Right lung (tissue), 10 donors: ENCODE measurements at places on chromosomes 16 and 17. TPM values are rescaled to one million over a fixed set of nuclear protein-coding genes. Genes with fewer than 3 reads are reported as not detected.
A peak's percentile ranks its signal among the peaks of the same experiment; 100 is the strongest.

Gene MRPL28
- polyA plus RNA-seq = 48.7 TPM

Gene ST6GALNAC2
- 6.2 TPM for polyA plus RNA-seq

Gene CX3CL1
- polyA plus RNA-seq = 9.5 TPM

Gene ZNF423
- polyA plus RNA-seq = 29.4 TPM

Gene ASGR1
- 7.2 TPM for polyA plus RNA-seq

Gene CLEC18C
- 0.46 TPM for polyA plus RNA-seq

GRCh38 chr16:30741461-30741914 lies 6.7 kb upstream of the PHKG2 start:
- DNase-seq = no peak

DNA sequence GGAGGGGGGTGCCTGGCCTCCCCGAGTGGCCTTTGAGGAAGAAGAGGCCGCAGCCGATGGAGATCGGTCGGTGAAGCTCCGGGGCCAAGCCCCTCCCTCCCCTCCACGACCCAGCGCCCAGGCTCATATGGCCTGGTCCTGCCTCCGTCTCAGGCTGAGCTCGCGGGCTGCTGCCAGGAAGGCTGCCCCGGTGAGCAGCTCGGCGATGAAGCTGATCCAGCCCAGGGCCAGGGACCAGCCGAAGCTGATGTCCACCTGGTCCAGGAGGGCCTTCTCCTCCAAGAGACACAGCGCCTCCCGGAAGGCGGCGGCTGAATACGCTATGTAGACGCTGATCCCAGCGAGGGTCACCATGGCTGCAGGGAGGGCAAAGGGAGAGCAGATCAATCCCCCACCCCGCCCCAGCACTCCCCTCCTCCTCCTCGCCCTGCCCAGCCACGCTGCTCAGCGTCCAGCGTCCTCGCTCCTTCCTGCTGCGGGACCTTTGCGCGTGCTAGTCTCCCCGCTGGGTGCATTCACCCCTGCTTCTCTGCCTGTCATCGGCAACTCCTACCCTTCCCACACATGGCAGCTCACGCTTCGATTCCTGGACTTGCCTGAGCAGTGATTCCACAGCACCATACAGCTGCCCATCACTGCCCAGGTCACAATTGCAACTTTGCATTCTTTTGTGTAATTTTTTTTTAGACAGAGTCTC lies 20.5 kb downstream of the TMEM114 start:
- DNase-seq = no peak

DNA sequence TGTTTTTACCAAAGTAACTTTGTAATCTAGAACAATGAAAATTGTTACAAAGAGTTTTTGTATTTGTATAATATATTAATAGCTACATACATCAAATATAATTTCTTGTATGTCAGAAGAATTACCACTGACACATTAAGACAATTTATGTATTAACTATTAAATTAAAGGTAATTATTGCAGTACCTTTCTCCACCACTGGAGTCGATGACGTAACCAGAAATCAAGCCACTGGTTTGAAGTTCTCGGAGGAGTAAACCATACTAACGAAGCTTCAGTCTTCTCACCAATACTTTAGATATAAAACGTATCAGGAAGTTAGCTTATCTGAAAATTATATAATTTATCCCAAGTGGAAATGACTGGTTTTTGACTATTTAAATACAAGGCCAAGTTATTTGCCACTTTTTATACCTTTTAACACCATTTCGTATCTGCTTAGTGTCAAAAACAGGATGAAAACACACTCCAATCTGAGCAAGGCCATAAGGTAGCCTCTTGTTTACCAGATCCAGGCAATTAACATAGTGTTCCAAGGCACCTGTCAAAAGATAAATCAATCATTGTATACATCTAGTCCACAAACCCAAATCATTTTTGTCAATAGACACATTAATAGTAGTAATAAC lies 4.3 kb downstream of the POLG2 start:
- DNase-seq = no peak

- DNase-seq = no peak
Measured at GRCh38 chr17:21249086-21249795, 4.0 kb downstream of the NATD1 start.

- peak; percentile 83 for DNase-seq
Measured at GRCh38 chr17:43907425-43907981, at the start of gene MPP2. Gene MPP2 (minus strand): TSS chr17:43907536. CDS start chr17:43904460, 3,076 bp downstream.

GRCh38 chr16:86714166-86714565 lies 135.8 kb downstream of the FOXL1 start:
- DNase-seq = no peak

GRCh38 chr17:57626520-57627210 lies 118.4 kb downstream of the CCDC182 start:
- DNase-seq = no peak

DNA sequence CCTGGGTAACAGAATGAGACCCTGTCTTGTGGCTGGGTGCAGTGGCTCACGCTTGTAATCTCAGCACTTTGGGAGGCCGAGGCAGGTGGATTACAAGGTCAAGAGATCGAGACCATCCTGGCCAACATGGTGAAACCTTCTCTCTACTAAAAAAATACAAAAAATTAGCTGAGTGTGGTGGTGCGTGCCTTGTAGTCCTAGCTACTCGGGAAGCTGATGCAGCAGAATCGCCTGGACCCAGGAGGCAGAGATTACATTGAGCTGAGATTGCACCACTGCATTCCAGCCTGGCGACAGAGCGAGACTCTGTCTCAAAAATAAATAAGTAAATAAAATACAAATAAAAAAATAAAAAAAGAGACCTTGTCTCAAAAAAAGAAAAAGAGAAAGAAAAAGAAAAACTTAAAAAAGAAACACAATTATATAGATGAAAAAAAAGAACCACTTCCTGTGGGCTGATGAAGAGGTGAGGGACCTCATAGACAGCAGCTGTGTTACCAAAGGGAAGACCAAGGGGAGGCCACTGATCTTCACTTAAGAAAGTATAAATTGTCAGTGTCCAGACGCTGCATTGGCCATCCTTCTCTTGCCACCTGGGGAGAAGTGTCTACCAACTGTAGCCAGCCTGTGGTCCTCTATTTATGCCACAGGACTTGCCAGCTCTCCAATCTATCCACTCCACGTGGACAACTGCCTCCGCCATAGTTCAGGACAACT lies 24.4 kb upstream of the SMG1 start:
- no peak for DNase-seq

DNA sequence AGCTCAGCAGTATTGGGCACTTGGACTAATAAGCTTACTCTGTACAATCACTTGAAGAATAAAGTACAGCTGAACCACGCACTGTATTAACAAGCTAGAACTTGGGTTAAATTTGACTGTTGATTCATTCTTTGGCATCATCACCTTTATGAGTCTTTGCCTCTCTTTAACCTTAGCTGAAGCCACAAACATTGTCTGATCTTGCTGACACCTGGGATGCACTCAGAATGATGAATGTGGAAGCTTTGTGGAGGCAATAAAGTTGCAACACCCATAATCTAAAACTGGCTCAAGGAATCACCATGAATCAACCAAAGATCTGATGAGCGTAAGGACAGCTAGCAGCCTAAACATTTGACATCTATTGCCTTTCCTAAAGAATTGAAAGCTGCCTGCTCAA lies 590.6 kb upstream of the SOX9 start:
- DNase-seq = no peak

- DNase-seq = no peak
Measured at GRCh38 chr17:64065161-64065560, 44.7 kb upstream of the ICAM2 start.

GRCh38 chr17:37327341-37328090 lies 48.3 kb upstream of the C17orf78 start:
- no peak for DNase-seq

DNA sequence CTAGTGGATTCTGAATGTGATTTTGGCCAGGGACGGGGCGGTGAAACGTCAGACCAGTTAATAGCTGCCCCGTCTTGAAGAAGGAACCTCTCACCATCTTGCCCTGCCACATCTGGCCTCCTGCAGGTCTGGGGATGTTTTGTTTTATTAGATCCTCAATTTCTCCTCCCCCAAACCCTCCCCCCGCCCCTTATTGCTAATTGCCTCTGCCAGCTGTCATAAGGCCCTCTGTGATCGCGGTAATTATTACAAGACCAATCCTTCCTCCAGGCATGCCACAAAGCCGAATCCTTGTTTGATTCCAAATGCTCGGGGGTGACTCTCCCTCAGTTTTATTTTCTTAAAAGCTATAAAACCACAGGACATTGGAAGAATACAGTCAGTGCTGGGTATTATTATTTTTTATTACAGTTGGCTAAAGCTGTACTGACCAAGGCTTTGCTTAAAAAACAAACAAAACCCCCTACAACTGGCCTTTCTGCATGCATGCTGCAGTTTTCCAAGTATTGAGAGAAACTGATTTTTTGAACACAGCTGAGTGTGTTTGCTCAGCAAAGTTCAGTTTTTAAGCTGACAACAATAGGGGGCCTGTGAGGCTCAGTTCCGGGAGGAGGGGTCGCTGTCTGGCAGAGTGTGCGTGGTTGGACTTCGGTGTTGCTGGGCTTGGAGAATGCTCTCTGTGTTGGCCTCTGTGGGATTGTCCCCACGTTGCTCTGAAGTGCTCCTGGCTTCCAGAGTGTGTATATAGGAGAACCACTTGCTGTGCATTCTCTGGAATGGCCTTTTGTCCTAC lies 1.7 kb downstream of the KSR1 start:
- peak; percentile 35 for DNase-seq

DNA sequence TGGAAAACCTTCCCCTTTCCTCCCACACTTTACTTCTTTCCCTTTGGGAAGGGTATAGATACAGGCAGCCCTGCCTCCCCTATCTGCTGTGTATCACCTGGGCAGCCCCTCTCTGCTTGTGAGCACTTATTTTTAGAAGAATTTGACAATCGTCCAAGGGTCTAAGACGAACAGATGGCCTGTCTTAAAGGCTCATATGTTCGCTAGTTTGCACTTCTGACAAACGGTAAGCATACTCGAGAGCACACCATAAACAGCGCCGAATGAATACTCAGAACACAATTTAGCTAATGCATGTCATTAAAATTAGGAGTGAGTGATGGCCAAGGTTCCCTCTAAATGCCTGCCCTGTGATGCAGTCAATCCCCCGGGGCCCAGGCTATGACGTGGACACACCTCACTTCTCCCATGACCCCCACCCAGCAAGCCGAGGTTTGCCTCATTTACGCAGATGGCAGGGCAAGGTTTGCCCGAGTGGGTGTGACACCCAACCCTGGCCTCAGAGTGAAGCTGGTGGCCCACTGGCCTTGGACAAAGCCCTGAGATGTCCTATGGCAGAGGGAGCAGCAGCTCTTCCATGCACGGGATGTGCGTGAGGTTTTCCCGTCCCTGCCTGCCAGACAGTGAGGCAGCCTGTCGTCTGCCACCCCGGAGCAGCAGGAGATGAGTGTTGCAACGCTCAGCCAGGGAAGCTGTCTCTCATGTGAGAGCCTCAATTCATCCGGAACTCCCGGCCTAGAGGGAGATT lies 125.2 kb downstream of the C16orf78 start:
- no peak for DNase-seq

DNA sequence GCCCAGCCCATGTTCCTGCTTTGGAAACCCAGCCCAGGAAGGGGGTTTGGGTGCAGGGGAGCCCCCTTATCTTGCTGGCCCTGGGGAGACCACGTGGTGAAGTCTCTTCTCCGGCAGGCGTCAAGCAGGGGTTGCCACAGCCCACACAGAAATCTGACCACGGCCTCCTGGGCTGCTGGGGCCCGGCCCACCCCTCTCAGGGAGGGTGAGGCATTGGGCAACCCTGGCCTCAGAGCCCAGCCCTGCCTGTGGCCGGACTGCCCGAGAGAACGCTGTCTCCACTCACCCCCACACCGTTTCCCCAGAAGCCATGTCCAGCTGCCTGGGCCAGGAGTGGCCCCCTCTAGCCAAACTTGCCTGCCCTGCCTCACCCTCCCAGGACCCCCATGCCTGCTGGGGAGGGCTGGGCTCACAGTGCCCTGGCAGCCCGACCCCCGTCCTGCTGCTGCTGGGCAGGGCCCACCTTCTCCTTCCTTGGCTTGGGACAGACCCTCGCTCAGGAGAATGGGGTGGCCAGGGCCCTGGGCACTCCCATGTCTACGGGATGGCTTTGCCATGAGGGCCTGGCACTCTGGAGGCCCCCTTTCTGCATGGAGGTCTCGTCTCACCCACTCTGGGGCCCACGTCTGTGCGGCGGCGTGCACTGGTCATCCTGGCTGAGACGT lies 6.7 kb downstream of the RPUSD1 start:
- DNase-seq = no peak

GRCh38 chr16:10121897-10122425 lies 60.3 kb downstream of the GRIN2A start:
- no peak for DNase-seq

DNA sequence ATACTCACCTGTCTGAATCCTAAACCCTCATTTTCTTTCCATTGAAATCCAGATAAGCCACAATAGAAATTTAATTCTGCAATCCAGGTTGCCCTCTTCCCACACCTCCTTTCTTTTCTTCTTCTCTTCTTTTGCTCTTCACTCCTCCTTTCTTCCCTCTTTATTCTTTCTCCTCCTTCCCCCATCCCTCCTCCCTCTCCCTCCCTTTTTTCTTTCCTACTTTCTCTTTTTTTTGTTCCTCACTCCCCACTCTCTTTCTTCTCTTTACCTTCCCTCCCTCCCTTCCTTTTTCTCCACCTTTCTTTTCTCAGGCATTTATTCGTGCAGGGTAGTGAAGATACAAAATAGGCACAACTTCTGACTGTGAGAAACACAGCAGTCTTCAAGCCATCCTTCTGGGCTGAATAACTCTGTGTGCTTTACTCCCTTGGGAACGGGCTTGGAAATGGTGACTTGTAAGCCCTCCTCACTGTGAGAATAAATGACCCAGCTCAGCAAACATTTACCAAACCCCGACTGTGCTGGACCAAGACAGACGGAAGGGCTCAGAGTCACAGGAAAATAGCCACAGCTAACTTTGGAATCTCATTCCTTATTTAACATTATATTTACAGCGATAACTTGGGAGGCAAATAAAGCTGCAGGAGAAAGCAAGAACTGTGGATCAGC lies 140.8 kb downstream of the HAPSTR1 start:
- DNase-seq = no peak

DNA sequence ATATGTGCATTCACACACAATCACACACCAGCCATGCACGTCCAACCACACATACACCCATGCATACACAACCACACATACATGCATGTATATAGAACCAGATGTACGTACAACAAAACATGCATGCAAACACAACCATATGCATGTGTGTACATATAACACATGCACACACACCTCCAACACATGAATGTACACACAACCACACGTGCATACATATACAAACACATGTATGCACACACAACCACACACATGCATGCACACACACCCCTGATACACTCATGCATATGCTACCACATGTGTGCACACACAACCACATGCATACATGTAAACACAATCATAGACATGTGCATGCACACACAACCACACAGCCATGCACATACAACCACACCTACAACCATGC lies 52.0 kb upstream of the SDK2 start:
- no peak for DNase-seq

DNA sequence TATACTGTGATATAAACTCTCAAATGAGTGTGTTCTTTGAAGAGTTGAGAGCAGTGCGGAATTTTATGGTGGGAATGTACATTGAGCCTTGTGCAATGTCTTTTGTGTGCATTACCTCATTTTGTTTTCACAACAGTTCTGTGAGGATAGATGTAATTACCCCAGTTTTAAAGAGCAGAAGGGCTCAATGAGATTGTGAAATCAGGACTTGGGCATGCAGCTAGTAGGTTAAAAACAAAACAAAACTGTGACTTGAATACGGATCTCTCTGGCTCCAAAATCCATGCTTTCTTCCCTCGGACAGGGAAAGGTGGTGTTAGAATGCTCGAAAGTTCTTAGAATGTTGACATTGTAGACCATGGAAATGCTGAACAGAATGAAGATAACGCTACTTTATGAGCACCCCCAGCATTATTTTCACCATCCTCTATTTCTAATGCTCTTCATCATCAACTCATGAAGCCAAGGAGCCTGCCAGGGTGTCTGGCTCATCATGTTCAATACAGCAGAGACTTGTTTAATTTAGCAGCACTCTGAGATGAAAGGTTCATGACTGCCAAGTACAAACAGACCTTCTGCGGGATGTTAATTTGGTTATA lies 17.1 kb downstream of the MRTFB start:
- DNase-seq = peak; percentile 27
